Activated CD8-positive, alpha-beta memory T cell treated with anti-CD3 and anti-CD28 coated beads, Interleukin-2, amount 50 U/mL, for 48 hours (primary cell): ENCODE measurements at places on chromosomes 6 and 20.

GRCh38 chr20:17538517-17539170 is 7.5 kb upstream of the BFSP1 start:
- DNase-seq: no peak

DNA sequence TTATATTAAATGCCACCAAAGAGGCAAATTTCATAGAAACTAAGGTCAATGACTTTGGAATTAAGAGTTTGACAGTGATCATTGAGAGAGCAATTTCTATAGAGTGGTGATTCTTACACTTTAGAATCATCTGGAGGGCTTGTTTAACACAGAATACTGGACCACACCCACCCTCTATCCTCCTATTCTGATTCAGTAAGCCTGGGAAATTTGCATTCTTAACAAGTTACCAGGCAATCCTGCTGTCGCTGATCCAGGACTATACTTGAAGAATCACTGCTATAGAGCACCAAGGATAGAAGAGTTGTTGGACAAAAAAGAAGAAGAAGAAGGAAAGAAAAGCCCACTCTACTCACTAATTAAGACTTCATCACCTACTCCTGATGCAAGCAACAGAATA is 21.3 kb upstream of the TBX18 start:
- DNase-seq: no peak

- DNase-seq: peak; percentile 66
These were observed 646 bp downstream of the RPS6KA2 start for GRCh38 chr6:166626177-166627032.

DNA sequence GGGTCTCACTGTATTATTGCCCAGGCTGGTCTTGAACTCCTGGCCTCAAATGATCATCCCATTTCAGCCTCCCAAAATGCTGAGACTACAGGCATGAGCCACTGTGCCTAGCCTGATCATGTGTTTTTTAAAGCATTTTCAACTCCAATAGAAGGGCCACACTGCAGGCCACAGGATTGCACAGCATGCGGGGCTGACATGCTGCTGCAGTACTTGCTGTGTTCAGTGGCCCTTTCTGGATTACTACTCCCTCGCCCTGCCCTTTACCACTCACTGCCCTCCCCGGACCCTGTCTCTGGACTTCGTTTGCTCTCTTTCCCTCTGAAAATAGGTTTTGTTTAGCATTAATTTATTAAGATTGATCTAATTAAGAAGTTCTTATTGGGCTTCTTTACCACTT is 37.3 kb downstream of the HECA start:
- DNase-seq: no peak

DNA sequence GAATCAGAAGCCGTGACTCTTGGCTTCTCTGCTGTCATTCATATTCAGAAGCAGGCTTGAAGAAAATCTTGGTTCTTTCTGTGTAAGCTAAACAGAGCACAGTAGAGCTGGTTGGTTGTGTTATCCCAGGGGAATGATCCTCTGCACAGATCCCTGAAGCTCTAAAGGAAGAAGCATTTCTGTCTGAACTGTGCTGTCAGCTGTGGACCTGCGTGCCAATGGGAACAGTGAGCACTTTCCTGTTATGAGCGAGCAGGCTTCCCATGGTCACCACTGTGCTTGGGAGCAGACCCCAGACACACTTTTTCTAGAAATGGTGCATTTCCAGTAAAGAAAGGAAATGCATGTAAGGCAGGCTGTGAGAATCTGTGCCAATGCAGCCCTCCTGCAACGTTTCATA is 490.2 kb downstream of the EPM2A start:
- no peak for DNase-seq

GRCh38 chr6:26379292-26379691 is 3.6 kb upstream of the BTN2A2 start:
- DNase-seq: no peak

- DNase-seq: no peak
These were observed 16.9 kb upstream of the PPP1R3G start for GRCh38 chr6:5068153-5068751.

DNA sequence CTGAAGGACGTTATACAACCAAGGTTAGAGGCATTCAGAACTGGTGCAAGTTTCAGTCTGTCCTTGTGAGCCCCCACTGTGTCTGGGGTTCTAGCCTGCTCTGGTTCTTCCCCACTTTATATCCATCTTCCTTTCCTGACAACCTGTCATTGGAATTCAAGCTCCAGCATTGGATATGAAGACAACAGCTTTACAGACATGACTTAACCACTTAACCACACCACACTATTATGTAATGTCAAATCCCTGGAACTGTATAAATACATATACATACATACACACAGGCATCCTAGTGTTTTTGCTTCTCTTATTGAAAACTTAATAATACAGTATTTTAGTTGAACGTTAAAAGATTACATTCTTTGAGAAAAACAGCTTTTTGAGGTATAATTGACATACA is 217.9 kb upstream of the SGK1 start:
- DNase-seq: no peak

GRCh38 chr6:15901141-15902115 is 227.5 kb upstream of the MYLIP start:
- peak; percentile 61 for DNase-seq

DNA sequence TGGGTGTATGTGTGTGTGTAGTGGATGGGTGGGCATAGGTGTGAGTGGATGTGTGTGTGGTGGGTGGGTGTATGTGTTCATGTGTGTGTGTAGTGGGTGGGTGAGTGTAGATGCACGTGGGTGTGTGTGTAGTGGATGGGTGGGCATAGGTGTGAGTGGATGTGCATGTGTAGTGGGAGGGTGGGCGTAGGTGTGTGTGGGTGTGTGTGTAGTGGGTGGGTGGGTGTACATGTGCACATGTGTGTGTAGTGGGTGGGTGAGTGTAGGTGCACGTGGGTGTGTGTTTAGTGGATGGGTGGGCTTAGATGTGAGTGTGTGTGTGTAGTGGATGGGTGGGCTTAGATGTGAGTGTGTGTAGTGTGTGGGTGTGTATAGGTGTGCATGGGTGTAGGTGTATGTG is 104.4 kb downstream of the MYLK4 start:
- DNase-seq: no peak

- no peak for DNase-seq
These were observed 73.2 kb downstream of the GRM4 start for GRCh38 chr6:34072727-34073126.

GRCh38 chr6:158744986-158745430 is 74.2 kb downstream of the EZR start:
- no peak for DNase-seq

DNA sequence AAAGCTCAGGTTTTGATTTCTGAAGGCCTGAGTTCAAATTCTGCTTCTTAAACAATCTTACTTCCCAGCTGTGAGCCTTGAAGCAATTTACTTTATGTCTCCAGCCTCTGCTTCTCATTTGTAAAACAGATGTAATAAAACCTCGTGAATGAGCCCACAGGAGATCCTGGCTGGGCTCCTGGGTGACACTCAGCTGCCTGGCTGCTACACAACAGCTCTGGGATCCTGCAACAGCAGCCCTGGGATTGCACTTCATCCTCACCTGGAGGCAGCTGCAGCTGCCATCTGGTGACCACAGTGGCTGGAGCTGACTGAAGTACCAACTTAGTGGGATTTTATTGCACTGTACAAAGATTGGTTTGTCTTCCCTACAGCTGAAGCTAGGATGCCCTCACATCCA is 98.6 kb downstream of the NDUFAF5 start:
- DNase-seq: no peak

- no peak for DNase-seq
These were observed 78.0 kb upstream of the SIRPG start for GRCh38 chr20:1735417-1736089.

GRCh38 chr6:38580030-38580429 is 59.7 kb downstream of the BTBD9 start:
- DNase-seq: no peak

GRCh38 chr6:144252259-144252658 is 32.9 kb upstream of the UTRN start:
- no peak for DNase-seq

GRCh38 chr6:141152951-141153350 is 979.8 kb upstream of the GJE1 start:
- no peak for DNase-seq

DNA sequence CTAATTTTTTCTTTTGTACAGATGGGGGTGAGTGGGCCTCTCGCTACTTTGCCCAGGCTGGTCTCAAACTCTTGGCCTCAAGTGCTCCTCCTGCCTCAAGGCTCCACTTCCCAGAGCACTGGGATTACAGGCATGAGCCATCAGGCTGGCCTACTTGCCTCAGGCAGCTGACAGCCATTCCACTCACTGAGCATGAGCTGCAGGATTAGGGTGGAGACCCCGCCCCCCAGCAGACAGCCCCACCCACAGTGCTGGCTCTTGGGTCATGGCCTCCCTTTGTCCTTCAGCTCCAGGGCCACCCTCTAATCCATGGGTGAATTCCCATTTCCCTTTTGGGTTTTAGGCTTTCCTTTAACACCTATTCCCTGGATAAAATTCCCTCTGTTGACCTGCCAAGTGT is 82.1 kb downstream of the BFSP1 start:
- no peak for DNase-seq

GRCh38 chr20:13839421-13840092 is 54.7 kb downstream of the NDUFAF5 start:
- no peak for DNase-seq

DNA sequence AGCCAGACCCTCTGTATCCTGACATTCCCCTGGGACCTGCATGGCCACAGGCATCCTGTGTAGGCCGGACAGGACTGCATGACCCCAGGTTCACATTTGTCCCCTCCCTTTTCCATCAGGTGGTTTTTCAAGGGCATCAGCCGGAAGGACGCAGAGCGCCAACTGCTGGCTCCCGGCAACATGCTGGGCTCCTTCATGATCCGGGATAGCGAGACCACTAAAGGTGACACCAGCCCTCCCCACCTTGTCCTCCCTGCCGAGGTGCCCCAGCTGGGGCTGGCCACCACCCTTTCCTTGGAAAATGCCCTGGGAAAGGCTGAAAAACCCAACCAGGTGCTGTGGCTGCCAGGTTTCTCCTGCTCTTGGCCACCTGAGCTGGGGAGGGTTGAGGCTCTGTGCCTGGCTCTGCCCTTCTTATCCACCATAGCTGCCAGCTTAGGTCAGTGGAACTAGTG is 27.6 kb downstream of the HCK start:
- DNase-seq: no peak

GRCh38 chr20:37697314-37697713 is 3.5 kb downstream of the CTNNBL1 start:
- no peak for DNase-seq
